Thymus (tissue), 14 donors: ENCODE measurements at places on chromosomes 7 and 10. TPM values are rescaled to one million over a fixed set of nuclear protein-coding genes. Genes with fewer than 3 reads are reported as not detected.

- peaks cover 82% of the 10 kb centered on the region for H3K27me3 ChIP-seq
- DNase-seq, result no peak
- H3K27ac ChIP-seq, result no peak overlapping the region
- no peak overlapping the region for H3K4me3 ChIP-seq
- H3K36me3 ChIP-seq, result no peaks in the 10 kb centered on the region
These were observed 1.7 kb upstream of the VGF start for GRCh38 chr7:101166909-101167644.

GRCh38 chr7:74002474-74003017 lies 25.4 kb upstream of the ELN start:
- H3K4me3 ChIP-seq, result no peak overlapping the region
- DNase-seq, result no peak
- H3K36me3 ChIP-seq, result no peaks in the 10 kb centered on the region
- no peaks in the 10 kb centered on the region for H3K27me3 ChIP-seq
- no peak overlapping the region for H3K27ac ChIP-seq
- no peaks in the 10 kb centered on the region for H3K4me1 ChIP-seq

- DNase-seq, result no peak
- no peaks in the 10 kb centered on the region for H3K4me1 ChIP-seq
- no peaks in the 10 kb centered on the region for H3K27me3 ChIP-seq
These were observed 184.7 kb upstream of the PRPS1L1 start for GRCh38 chr7:18212308-18212707.

CYP26C1 gene
- 0.28 TPM for total RNA-seq

SPDYE11 gene
- not detected for total RNA-seq
